IMR-90 (cell line): ENCODE measurements at places on chromosomes 2 and 18. TPM values are rescaled to one million over a fixed set of nuclear protein-coding genes. Genes with fewer than 3 reads are reported as not detected.

GRCh38 chr2:14693874-14694273 lies 61.4 kb downstream of the LRATD1 start:
- DNase-seq = no peak

DNA sequence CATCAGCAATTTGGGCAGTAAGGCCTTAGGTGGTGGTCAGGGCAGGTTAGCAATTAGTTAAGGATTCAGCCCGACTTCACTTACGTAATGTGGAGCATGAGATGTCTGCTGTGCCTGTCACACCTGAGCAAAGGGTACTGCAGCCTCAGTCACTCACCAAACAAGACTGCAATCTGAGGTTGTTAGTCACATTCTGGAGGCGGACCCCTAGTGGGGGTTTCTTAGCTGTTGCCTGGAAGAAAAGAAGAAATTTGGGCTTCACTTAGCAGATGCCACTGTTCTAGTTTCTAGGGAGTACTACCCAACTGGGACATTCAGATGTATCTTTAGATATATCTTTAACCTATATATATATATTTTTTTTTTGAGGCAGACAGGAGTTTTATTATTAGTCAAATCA lies 529.9 kb downstream of the SLC4A3 start:
- DNase-seq = no peak

DNA sequence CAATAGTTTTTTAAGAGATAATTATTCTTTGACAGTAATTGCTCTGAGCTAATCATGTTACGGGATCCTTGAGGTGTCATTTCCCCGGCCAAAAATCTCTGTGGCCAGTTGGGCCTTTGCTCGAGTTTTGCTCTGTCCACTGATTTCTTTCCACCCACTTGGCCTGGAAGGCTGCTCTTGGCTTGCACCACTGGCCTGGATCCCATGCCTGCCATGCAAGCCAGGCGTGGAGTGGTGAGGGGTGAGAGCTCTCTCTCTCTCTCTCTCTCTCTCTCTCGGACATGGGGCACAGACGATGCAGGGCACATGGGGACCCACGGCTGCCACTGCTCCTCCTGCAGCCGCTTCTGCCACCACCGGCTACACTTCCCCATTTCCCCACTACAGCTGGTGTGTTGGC lies 853.0 kb upstream of the GCFC2 start:
- no peak for DNase-seq

DNA sequence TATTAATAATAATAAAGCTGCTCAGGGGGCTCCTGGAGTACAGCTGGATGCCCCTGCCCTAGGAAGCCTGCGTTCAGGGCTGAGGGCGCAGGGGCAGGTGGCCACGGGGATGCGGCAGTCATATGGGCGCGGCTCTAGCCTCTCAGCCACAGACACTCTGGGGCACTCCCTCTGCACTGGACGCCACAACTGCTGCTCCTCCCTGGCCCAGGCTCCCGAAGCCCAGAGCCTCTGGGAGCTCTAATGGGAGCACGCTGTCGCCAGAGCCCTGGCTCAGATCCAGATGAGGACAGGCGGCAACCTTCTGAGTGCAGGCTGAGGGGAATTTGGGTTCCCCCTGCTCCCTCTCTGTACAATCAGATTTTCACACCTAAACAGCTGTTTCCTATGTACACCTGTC lies 93.6 kb downstream of the MTCL1 start:
- DNase-seq = no peak

DNA sequence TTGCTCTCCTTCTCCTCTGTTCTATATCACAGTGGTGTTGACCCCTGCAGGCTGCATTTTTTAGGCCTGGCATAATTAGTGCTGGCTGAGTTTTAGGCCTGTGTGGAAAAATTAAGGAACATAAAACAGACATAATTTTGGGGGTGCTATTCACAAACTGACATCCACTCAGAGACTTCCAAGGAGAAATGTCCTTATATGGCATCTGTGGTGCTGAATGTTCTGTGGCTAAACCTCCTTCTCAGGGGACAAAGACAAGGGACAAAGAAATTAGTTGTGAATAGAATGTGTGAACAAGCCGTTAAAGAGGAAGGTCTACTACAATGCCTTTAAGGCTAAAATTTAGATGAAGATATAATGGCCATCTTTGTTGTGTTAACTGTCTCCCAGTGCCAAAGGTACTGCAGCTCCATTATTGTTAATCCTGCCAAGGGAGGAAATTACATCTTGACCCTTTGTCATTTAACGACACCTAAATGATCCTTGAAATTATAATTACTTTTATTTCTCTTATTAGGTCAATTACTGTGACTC lies 870.0 kb upstream of the CHAC2 start:
- no peak for DNase-seq

DNA sequence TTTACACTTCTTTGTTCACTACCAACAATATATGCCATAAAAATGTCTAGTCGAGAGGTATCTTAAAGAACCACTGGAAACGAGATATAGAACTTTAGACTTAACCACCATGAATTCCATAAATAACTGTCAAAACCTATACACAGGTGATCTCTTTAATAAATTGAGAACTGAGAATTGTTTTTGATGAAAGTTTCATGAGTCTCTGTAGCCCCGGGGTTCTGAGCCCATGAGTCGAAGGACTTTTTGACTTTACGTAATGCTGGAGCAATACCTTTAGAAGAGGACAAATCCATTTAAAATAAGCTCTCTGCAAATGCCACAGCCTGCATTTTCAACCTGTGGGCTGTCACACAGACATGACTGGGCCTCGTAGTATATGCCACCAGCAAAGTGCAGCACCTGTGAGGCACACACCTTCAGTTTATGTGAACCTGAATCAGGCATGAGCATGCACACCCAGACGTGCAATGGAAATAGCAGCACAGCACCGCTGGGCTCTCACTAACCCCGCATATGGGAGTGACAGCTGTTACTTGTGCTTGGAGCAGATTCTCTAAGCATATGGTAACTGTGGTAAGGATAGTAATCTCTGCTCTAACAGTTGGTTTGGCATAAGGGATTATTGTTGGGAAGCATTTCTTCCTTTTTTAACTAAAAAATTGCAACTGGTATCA lies 383.2 kb downstream of the SOCS6 start:
- DNase-seq = no peak

- no peak for DNase-seq
Observed at GRCh38 chr2:240431271-240431660, 4.2 kb upstream of the GPC1 start.

GRCh38 chr18:12742453-12742852 lies 39.6 kb downstream of the PSMG2 start:
- DNase-seq = peak; percentile 87

GRCh38 chr2:40346535-40347354 lies 105.1 kb downstream of the SLC8A1 start:
- DNase-seq = peak; percentile 34

DNA sequence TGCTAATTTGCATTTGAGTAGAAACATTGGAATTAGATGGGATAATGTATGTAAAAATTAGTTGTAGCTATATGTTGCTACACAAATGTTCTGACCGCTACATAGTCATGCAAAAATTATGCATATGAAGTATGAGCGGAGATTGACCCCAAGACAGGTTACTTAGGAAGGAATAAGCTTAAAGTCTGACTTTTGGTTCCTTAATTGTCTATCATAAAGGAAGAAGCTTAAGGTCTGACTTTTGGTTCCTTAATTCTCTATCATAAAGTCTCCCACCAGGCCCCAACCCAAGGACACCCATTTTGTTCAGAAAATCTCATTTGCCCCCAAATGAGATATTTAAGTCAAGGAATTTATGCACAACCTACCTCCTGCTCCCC lies 106.5 kb downstream of the EVA1A start:
- no peak for DNase-seq

Gene UGT1A9
- not detected in 2 replicates for total RNA-seq

GRCh38 chr2:221399183-221399582 lies 172.9 kb downstream of the EPHA4 start:
- no peak for DNase-seq

GRCh38 chr2:241844831-241845578 lies 13.7 kb downstream of the PDCD1 start:
- DNase-seq = no peak

- DNase-seq = no peak
Observed at GRCh38 chr2:96146881-96147592, 1.8 kb upstream of the DUSP2 start.

DNA sequence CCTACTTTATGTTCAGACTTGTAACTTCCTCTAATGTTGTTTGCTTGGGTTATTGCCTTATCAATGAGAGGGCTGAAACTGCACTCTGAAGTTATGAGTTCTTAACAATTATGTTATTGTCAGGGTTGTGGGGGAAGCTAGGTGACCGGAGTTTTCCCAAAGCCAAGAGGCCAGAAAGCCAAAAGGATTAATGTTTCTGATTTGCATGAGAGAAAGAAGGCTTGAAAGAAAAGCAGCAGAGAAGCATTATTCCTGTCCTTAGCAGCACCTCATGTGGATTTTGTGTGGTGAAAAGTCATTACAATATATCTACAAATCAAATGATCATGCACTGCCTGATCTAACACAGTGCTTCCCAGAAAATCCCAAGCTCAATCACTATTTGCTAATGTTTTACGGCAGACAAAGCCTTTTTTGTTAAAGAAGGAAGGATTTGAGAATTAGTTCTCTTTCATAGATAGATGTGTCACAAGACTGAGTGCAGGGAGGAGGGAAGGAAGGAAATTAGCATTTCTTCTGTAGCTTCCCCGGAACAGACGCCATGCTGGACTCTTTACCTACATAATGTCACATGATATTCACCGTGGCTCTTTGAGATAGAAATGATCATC lies 203.2 kb downstream of the ALK start:
- no peak for DNase-seq

Gene MLPH
- total RNA-seq = 13.8 and 13.9 TPM in 2 replicates

Gene PCARE
- total RNA-seq = not detected in 2 replicates

Gene ATP6V1B1
- total RNA-seq = 0.28 TPM in 1 of 2 replicates, not detected in the other

DNA sequence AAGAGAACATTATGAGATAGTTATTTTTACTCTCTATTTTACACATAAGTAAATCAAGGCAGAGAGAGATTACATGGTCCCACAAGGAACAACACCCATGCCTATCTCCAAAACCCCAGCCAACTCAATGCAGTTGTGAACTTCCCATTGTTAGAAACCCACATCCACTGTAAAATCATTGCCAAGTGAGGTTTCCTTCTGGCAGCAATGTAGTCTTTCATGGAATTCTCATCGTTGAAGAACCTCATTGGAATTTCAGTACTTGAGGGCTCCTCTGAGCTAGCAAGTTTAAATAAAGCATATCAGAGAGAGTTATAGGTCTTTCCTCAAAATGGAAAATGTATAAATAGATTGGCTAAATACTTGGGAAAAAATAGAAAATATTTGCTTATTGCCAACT lies 105.2 kb downstream of the RAD51AP2 start:
- peak; percentile 2 for DNase-seq

GRCh38 chr2:104854498-104855220 lies 744 bp downstream of the POU3F3 start:
- no peak for DNase-seq

DNA sequence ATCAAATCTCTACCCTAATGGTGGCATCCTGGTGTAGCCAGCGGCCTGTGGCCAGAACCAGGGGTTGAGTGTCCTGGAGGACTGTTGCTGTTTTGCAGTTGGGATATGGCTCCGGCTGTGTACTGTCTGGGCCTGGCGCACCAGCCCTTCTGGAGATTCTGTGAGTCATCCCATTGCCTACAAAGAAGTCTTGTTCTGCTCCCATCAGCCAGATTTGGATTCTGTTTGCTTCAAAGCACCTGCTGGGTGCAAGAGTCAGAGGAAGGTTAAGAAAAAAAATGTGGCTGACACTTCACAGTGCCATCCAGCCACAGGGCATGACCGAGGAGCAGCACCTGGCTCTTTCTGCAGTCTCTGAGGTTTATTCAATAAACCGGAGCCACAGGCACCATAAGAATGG lies 41.0 kb upstream of the ASAP2 start:
- peak; percentile 68 for DNase-seq

DNA sequence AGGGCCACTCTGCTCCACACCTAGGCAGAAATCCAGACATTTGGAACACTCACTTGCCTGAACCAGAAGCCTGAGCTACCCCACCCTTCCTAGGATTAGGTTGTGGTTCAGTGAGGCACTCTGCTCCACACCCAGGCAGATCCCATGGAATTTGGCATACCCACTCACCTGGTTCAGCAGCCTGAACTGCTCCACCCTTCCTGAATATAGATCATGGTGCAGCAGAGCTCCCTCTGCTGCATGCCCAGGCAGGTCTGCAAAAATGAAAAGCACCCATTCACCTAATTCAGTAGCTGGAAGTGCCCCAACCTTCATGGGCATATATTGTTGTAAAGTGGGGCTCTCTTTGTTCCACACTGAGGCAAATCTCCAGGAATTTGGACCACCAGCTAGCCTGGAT lies 185.1 kb upstream of the CNTNAP5 start:
- no peak for DNase-seq

DNA sequence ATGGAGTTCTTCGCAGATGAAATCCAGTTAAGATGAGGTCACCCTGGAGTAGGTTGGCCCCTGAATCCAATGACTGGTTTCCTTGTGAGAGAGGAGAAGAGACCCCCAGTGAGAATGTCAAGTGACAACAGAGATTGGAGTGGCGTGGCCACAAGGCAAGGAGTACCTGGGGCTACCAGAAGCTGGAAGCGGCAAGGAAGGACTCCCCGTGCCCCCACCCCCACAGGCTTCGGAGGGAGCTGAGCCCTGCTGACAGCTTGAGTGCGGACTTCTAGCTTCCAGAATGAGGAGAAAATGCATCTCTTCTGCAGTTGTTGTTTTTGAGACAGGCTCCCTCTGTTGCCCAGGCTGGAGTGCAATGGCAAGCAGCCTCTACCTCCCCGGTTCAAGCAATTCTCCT lies 78.0 kb upstream of the HPCAL1 start:
- DNase-seq = no peak

Gene SERPINB3
- total RNA-seq = not detected in 2 replicates

Gene PPP1R1C
- 0.28 and 0.36 TPM in 2 replicates for total RNA-seq

- DNase-seq = no peak
Observed at GRCh38 chr18:79581911-79582310, 97.7 kb upstream of the CTDP1 start.

Gene DSG2
- total RNA-seq = 1.7 and 2.3 TPM in 2 replicates

GRCh38 chr2:69041214-69041613 lies 28.2 kb downstream of the ANTXR1 start:
- DNase-seq = no peak

Gene SULT1C4
- total RNA-seq = 0.36 and 0.56 TPM in 2 replicates

DNA sequence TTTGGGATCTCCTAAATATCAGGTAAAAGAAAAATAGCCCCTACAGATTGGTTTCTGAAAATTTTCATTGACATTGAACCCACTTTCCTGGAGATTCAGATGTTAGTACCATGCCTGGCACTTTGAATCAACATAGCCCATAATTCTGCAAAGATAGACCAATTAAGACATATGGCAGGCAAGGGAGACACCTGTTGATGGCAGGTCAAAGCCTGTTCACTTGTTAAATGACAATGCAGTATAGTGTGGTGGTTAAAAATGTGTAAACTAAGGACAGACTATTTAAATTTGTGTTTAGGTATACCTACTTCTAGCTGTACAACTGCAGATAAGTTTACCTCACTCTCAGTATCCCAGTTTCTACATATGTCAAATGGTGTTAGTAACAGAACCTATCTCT lies 178.1 kb upstream of the MMADHC start:
- no peak for DNase-seq

Gene RMDN2
- total RNA-seq = 2.3 and 5.8 TPM in 2 replicates
